Hypothalamus (tissue), 51 donors: ENCODE measurements at places on chromosomes 16 and 17.

GRCh38 chr17:1231456-1231855 lies 38.8 kb upstream of the BHLHA9 start:
- DNase-seq: no peak

GRCh38 chr17:47275245-47275984 lies 21.8 kb downstream of the ITGB3 start:
- no peak for DNase-seq

GRCh38 chr17:66963909-66964771 lies at the start of gene CACNG4:
CACNG4 (plus strand) TSS chr17:66964707; CDS start chr17:66964912, 205 bp downstream.
- no peak for DNase-seq

- DNase-seq: no peak
Measured at GRCh38 chr17:11768981-11769380, 170.7 kb downstream of the DNAH9 start.

DNA sequence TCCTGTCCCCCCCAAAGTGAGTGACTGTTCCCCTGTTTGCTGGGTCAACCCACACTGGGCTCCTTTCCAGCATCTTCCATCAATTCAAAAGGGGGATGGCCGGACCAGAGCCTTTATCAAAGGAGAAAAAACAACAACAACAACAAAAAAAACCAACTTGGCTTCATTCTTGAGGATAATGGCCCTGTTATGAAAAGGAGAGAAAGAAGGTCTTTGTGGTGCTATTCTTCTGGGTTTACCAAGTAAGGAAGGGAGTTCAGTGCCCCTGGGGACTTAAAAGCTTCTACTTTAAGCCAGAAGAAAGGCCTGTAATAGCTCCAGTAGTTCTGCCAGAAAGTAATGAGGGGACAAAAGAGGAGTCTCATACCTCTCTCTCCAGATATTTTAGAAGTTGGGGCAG lies 71.5 kb downstream of the RGS9 start:
- DNase-seq: no peak

DNA sequence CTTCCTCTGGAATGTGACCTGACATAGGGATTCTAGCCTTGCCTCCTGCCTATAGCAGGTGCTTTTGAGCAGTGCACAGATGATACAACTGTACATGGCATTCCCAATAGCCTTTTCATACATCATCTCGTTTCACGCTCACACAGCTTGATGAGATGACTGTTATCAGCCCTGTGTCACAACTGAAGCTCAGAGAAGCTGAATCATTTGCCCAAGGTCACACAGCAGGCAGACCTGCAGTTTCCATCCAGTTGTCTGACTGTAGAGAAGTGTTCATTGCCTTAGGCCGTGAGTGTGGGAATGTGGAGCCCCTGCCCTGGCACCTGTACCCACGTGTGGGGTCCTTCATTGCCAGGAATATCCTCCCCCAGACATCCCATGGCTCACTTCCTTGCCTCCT lies 20.1 kb downstream of the WFDC1 start:
- DNase-seq: no peak

DNA sequence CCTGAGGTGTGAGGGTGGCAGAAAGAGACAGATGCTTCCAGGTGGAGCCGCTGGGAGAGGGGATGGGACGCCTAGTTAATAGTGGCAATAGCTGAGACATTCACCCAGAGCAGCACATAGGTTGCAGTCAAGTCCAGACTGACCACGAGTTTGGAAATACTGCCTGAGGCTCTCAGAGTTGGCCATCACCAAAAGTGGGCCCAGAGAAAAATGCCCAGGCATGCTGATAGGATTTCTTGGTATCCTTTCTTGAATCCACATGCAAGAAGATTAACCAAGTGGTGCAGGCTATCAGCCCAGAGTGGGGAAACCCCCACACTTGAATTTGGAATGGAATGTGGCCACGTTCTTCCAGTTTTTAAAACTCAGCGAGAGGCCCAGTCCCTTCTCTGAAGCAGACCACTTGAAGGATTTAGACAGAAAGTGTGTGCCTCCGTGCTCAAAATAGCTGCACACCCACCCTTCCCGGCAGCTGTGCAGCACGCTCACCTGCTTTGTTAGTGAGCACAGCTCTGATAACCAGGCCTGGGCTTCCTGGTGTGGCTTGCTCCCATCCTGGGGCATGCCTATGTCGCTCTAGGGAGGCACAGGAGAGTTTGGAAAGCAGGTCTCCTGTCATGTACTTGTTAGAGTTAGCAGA lies 35.7 kb downstream of the PLD6 start:
- DNase-seq: no peak

DNA sequence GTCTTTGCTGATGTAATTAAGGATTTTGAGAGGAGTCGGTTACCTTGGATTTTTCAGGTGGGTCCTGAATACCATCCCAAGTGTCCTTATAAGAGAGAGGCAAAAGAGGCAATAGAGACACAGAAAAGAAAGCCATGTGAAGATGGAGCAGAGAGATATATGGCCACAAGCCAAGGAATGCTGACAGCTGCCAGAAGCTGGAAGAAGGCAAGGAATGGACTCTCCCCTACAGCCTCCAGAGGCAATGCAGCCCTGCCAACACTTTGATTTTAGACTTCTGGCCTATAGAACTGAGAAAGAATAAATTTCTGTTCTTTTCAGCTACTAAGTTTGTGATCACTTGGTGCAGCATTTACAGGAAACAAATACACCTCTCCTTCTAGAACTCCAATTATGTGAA lies 8.2 kb upstream of the RNFT1 start:
- no peak for DNase-seq

- no peak for DNase-seq
Measured at GRCh38 chr16:49504023-49504364, 130.4 kb downstream of the C16orf78 start.

DNA sequence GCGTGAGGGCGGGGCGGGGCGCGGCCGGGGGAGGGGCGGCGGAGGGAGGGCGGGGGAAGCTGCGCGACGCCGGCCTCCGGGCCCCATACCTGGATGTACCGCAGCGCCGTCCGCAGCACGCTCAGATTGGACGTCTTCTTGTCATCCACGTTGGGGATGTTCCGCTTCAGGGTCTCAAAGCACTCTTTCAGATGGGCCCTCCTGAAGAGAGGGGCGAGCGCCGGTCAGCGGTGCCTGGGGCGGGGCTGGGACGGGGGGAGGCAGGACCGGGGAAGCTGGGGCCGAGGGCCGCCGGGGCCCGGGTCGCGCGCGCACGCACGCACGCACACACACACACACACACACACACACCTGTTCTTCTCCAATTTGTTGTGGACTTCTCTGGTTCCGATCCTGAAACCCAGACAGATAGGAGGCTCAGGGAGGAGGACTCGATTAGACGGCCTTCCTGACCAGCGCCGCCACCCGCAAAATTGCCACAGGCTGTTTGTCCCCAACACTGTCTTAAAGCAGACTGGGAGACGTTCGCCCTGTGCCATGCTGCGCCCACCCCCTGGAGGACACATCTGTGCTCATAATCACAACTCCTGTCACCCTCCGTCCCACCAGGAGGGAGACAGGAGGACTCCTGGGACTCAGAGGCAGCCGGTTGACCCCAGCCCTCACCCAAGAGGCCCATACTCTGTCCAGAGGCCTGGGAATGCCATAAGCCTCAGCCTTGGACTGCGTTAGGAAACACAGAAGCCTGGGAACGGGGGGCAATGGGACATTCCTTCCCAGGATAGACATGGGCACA lies 6.7 kb downstream of the MNT start:
- no peak for DNase-seq

GRCh38 chr17:80311216-80311827 lies 50.7 kb downstream of the RNF213 start:
- no peak for DNase-seq

- no peak for DNase-seq
Measured at GRCh38 chr17:48295362-48296288, 134.4 kb downstream of the SKAP1 start.

- no peak for DNase-seq
Measured at GRCh38 chr17:80284631-80285030, 24.0 kb downstream of the RNF213 start.

GRCh38 chr16:50314665-50315064 lies 48.3 kb downstream of the ADCY7 start:
- DNase-seq: no peak

DNA sequence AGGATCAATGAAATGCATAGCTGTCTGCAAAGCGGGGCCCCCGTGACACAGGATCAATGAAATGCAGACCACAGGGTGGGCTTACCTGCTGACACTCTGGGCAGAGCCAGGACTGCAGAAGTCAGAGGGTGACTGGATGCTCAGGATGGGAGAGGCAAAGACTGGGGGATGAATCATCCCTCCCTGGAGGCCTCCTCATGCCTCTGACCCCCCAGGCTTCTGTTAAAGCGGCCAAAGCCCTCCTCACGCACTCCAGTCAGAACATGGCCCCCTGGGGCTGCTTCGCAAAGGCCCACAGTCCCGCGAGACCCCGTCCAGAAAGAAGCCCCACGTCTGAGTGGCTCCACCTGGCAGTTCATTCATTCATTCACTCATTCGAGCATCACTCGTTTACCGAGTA lies 38.4 kb upstream of the FOXF1 start:
- no peak for DNase-seq

DNA sequence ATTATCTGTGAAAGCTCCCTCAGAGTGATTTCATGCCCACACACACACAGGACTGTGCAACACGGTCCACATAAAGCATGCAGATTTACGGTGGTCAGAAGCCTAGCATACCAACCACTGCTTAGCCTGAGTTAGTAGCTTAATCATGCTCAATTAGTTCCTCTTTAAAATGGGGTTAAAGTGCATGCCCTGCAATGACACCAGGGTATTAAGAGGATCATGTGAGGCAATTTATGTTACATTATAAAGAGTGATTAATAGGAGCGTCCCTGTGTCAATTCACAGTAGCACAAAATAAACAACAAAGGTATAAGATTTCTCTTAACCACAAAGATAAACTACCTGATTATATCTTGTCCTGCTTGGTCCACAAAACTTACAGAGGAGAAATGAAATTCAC lies 39.8 kb downstream of the C17orf67 start:
- DNase-seq: no peak

GRCh38 chr16:54422159-54422558 lies 135.6 kb upstream of the IRX3 start:
- DNase-seq: no peak

- DNase-seq: no peak
Measured at GRCh38 chr17:27355419-27355818, 61.5 kb downstream of the WSB1 start.

DNA sequence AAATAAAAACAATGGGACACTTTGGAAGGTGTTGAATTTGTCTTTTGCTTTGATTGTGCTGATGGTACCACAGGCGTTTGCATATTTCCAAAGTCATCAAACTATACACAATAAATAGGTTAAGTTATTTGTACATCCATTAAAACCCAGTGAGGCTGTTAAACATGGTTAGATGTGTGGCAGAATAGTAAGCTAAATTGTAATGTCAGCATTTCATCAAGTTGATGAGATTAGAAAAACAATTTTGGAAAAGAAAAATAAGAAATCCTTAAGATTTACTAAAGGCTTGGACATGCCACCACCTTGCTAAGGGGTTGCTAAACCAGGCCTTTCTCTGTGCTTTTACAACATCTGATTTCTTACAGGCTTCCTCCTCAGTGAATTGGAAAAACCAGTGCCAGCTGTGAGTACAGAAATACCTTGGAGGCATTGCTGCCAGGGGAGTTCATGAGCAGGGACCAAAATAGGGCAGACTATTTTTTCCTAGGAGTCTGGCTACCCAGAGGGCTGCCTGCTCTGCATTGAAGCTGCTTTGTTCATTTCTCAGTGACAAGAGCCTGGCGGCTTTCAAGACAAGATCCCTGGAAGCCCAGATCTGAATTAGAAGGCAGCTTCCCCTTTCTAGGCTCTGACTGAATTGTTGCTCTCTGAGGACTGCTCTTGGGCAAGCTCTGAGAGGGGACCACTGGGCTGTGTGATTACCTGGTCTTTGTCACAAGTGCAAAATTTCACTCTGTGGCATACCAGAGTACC lies 43.4 kb upstream of the CA10 start:
- DNase-seq: no peak

GRCh38 chr16:78365366-78365765 lies 265.9 kb downstream of the WWOX start:
- no peak for DNase-seq

- DNase-seq: no peak
Measured at GRCh38 chr17:34357398-34357797, 1.1 kb downstream of the CCL13 start.

GRCh38 chr17:75440738-75441448 lies 15.5 kb upstream of the TMEM94 start:
- no peak for DNase-seq

DNA sequence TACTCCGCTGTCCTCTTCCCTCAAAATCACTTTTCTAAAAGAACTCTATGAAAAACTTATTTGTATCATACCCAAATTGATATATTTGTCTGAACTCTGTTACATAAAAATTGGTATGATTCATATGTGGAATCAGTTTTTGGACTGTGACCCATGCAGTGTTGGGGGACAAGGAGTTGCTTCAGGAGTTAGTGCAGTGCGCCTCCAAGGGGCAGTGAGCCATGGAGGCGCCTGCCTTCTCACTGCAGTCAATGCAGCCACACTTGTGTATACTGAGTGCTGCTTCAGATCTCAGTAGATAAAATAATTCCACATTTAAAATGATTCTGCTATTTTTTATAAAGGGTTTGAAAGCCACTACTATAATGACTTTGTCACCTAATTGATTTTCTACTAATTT lies 32.5 kb downstream of the DGKE start:
- no peak for DNase-seq

DNA sequence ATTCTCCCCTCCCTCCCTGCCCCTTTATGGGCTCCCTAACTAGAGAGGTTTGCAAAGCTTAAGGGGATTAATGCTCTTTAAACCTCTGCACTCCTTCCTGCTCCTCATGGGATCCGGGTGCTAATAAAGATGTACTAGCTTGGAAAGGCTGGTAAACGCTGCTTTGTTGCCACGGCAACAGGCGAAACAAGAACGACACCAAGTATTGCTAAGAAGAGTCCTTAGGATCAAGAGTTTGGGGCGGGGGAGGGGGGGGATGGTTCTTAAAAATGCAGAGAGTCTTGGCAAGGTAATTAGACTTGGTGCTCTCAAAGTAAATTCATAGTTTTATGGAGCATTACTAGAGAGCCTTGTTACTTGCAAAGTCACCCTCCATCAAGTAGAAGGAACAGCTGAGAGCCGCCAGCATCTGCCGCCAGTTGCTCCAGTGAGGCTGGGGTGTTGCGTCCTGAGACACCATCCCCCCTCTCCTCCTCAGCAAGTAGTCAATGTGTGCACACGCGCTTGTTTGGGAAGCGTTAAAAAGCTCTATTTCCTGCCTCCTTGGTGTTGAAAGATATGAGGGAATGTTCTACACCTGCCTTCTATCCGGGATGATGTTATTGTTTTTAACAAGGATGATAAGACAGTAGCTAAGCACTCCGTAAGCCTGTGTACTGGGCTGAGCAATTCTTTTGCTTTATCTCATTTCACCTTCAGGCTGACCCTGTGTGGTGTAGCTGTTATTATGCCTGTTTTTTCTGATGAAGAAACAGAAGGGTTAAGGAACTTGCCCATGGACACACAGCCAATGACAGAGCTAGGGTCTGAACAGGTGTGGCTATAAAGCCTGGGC lies 190.9 kb downstream of the CCDC182 start:
- DNase-seq: no peak

GRCh38 chr17:65430209-65430833 lies 131.1 kb downstream of the AXIN2 start:
- no peak for DNase-seq

- DNase-seq: peak; percentile 37
Measured at GRCh38 chr17:32277284-32277683, 11.7 kb downstream of the RHBDL3 start.

GRCh38 chr16:30053376-30054015 lies 12.1 kb upstream of the ALDOA start:
- no peak for DNase-seq
